ENCODE measurements at places on chromosomes 2 and 18.

GRCh38 chr2:127763776-127764175, 47.2 kb downstream of the WDR33 start:
- peaks cover 7% of the 10 kb centered on the region for H3K4me1 ChIP-seq
- no peak overlapping the region for H3K27ac ChIP-seq
- H3K27me3 ChIP-seq: no peaks in the 10 kb centered on the region
- H3K36me3 ChIP-seq: peaks cover 32% of the 10 kb centered on the region
- DNase-seq: no peak

GRCh38 chr2:207928079-207928478, 97.2 kb downstream of the PLEKHM3 start:
- H3K27ac ChIP-seq: no peak overlapping the region
- H3K4me3 ChIP-seq: no peak overlapping the region
- no peak for DNase-seq

DNA sequence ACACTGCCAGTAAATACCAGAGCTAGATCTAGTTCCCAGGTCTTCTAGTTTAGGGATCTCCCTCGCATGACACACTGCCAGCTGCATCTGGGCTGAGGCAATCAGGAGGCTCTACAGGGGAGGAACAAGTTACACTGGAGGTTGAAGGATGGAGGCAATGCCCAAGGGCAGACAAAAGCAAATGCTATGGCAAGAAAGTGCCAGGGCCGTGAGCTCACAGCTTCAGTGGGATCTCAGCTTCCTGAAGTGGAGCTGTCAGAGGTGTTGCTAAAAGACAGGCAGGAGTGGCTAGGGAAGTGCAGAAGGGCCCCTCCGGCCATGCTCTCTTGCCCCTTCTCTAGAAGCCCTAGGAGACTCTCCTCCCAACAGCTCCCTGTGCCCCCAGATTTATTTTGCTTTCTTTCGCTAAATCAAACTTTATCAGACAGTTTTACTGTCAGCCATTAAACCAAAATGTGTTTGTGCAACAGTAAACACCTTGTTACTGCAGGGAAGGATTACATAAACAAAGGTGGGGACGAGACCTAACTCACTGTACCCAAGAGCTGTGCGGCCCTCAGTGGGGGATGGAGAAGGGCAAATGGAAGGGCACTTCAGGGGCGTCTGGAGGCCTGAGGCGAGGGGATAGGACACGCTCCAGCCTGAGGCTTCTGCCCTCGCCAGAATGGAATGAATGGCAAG, 39.4 kb upstream of the PKDCC start:
- H3K27me3 ChIP-seq: peaks cover 18% of the 10 kb centered on the region
- no peak overlapping the region for H3K4me3 ChIP-seq
- peaks cover 10% of the 10 kb centered on the region for H3K36me3 ChIP-seq
- H3K4me1 ChIP-seq: no peaks in the 10 kb centered on the region
- DNase-seq: no peak

DNA sequence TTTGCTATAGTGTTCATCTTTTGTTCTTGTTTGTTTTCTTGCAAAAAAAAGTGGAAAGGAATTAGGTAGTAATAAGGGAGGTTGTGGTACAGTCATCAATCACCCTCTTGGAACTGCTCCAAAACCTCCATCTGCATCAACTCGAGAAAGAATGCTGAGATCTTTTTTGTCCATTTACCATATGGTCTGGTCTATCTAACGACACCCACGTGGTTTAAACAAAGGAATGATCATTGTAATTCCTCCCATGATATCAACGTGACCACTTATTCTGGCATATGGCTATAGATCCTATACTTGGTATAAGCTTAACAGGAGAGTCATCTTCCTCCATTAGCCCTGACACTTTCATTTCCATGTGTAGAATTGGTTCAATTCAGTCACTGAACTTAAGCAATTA, 1025.3 kb upstream of the NXPH2 start:
- no peaks in the 10 kb centered on the region for H3K36me3 ChIP-seq
- no peaks in the 10 kb centered on the region for H3K4me1 ChIP-seq
- H3K27ac ChIP-seq: no peak overlapping the region
- no peak for DNase-seq
- no peak overlapping the region for H3K4me3 ChIP-seq

DNA sequence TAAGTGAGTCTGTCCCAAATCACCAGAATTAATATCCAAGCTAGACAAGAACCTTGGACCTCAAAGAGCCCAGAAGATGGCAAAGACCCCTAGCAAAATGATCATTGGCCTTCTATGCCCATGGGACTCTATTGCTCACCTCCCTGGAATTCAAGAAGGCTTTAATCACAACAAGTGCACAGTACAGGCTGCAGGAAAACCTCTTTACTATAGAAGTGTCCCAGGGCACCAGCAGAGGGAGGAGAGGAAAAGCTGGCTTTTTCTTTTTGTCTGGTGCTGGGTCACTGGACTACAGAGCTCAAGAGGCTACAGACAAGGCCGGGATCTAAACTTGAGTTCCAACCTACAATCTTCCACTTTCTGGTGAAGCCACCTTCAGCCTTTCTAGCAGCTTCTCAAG, 88.3 kb upstream of the PPP1CB start:
- H3K27ac ChIP-seq: no peak overlapping the region
- H3K4me1 ChIP-seq: no peaks in the 10 kb centered on the region
- H3K36me3 ChIP-seq: no peaks in the 10 kb centered on the region
- no peak overlapping the region for H3K4me3 ChIP-seq

- no peaks in the 10 kb centered on the region for H3K27me3 ChIP-seq
- no peak for DNase-seq
- no peak overlapping the region for H3K4me3 ChIP-seq
- peaks cover 14% of the 10 kb centered on the region for H3K4me1 ChIP-seq
- peaks cover 8% of the 10 kb centered on the region for H3K36me3 ChIP-seq
- H3K27ac ChIP-seq: no peak overlapping the region
These were observed 19.0 kb downstream of the DYNC1I2 start for GRCh38 chr2:171706152-171706803.

DNA sequence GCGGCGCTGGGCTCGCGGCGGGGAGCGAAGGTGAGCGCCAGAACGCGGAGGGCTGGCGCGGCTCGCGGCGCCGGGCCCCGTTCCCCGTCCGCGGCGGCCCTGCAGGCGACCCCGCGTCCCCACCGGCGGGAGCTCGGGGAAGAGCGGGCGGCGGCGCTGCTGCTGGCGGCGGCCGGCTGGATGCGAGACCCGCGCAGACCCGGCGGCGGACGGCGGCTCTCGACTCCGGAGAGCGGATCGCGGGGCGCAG, 213 bp downstream of the DOK6 start:
- peaks cover 3% of the 10 kb centered on the region for H3K4me1 ChIP-seq
- no peak overlapping the region for H3K27ac ChIP-seq
- peaks cover 46% of the 10 kb centered on the region for H3K27me3 ChIP-seq

DNA sequence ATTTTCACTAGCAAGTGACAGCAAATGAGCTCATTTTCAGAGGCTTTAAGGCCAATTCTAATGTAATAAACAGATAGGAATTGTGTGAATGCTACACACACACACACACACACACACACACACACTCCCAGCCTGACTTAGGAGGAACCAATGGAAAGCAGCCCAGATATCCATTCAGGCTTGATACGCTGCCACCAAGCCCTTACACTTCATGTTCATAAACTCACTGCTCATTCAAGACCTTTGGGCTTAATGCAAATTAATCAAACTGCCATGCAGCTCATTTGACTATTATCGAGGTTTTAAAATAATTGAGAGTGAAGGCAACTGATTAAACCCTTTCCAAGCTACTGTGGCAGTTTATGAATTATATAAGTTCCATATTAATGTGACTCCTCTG, 298.9 kb upstream of the NCKAP5 start:
- H3K27ac ChIP-seq: no peak overlapping the region
- DNase-seq: no peak
- H3K4me1 ChIP-seq: no peaks in the 10 kb centered on the region
- H3K27me3 ChIP-seq: peaks cover 53% of the 10 kb centered on the region
- peaks cover 8% of the 10 kb centered on the region for H3K36me3 ChIP-seq

Data from naive B cell (primary cell).